Hematopoietic multipotent progenitor cell treated with erythropoietin and hydrocortisone succinate and interleukin-3 and kit ligand, for 6 days (in vitro differentiated cells): ENCODE measurements at places on chromosomes 2 and 18.
A peak's percentile ranks its signal among the peaks of the same experiment; 100 is the strongest.

- DNase-seq, result no peak
Observed at GRCh38 chr2:229387866-229388265, 116.8 kb upstream of the PID1 start.

- DNase-seq, result no peak
Observed at GRCh38 chr2:27621524-27621923, 7.3 kb downstream of the CCDC121 start.

GRCh38 chr2:122077114-122077513 lies 321.7 kb downstream of the TSN start:
- no peak for DNase-seq

DNA sequence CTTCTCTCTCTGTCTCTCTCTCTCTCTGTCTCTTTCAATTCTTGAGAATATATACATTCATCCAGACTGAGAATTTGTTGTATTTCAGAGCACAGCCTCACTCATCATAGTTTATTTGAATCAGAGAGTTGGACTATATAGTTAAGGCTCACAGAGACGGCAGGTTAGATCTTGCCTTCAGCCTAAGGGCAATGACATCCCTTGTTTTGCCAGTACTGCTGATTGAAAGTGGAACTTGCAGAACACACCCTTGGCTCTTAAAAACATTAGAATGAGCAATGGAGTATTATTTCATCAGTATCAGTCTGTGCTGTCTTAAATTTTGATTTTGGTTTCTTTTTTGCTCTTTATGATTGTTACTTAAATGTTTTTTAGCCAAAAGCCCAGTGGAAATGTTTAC lies 62.0 kb upstream of the DSG1 start:
- no peak for DNase-seq

DNA sequence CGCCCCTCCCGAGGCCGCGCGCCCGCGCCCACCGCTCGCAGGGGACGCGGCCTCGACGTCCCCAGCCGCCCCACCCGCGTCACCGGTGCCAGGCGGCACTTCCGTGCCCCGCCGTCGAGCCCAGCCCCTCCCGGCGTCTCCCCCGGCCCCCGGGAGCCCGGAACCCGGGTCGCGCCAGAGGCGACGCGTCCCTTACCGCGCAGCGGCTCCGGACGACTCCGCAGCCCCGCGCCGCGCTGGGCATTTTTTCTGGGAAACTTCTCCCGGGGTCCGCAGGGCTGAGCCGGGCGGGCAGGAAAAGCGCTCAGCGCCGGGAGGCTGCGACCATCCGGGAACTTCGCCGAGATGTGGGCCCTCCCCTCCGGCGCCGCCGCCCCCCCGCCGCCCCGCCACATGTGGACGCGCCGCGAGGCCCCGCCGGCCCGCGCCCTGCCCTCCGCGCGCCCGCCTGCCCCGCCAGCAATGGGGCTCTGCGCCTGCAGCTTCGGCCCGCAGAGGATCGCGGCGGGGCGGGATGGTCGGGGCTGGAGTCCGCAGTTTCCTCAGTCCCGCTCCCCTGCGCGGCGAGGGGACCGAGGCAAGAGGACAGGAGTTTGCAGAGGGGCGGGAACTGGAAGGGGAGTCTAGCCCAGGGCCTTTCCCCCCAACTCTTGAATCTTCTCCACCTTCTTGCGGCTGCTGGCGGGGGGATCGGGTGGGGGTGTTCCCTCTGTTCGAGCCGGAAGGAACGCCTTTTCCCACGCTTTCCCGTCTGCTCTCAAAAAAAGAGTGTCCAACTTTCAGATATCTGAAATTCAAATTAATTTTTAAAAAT lies 81.5 kb downstream of the CHRNA1 start:
- peak; percentile 46 for DNase-seq

DNA sequence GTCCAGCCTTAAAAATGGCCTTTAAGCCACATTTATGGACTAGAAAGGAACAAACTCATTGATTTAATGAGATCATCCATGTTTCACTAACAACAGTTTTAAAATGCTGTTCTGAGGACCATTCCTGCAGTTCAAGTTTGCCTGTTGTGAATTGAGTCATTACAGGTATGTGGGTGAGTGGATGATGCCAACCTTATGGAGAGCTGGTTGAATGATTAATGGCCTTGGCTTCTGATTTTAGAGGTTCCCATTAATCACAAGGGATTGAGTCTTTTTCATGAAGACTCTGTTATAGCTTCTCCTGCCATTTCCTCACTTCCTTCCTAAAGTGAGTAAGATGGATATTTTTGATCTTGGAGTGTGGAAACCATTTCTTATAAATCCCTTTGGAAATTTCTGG lies 459.8 kb upstream of the SLC14A2 start:
- DNase-seq, result no peak
